ENCODE measurements at places on chromosomes 4 and X. TPM values are rescaled to one million over a fixed set of nuclear protein-coding genes. Genes with fewer than 3 reads are reported as not detected.

DNA sequence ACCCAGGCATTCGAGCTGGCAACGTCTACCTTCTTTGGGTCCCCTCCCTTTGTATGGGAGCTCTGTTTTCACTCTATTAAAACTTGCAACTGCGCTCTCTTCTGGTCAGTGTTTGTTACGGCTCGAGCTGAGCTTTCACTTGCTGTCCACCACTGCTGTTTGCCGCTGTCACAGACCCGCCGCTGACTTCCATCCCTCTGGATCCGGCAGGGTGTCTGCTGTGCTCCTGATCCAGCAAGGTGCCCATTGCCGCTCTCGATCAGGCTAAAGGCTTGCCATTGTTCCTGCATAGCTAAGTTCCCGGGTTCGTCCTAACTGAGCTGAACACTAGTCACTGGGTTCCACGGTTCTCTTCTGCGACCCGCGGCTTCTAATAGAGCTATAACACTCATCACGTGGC lies 183.5 kb upstream of the GALNTL6 start:
- no peak for DNase-seq

- DNase-seq = peak; percentile 77
Measured at GRCh38 chrX:47540754-47541538, 20.1 kb upstream of the ARAF start.

DNA sequence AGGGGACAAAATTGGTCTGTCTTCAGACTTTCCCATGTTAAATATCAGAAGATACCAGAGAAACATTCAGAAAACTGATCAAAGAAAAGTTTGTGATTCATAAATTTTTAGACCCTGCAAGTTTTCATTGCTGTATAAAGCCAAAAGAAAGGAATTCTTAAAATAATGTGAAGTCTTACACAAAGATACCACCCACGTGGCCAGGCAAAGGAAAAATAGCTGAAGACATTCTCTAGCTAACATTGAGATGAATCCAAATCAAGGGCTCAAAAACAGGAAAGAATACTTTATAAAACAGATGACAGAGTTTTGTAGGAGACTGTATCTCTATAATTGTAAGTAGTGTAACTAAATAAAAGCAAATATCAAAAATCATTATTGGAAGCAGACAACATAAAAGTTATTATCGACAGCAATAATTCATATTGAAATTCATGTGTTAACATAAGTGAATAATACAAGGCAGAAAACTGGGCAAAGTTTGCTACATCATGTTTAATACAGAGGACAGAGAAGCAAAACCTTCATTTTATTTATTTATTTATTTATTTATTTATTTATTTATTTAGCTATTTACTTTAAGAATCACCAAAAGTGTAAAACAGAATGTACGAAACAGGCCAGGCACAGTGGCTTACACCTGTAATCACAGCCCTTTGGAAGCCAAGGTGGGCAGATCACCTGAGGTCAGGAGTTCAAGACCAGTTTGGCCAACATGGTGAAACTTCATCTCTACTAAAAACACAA lies 204.6 kb upstream of the SLIT2 start:
- no peak for DNase-seq

- DNase-seq = peak; percentile 50
Measured at GRCh38 chr4:140755774-140756318, 339 bp downstream of the TBC1D9 start.

DNA sequence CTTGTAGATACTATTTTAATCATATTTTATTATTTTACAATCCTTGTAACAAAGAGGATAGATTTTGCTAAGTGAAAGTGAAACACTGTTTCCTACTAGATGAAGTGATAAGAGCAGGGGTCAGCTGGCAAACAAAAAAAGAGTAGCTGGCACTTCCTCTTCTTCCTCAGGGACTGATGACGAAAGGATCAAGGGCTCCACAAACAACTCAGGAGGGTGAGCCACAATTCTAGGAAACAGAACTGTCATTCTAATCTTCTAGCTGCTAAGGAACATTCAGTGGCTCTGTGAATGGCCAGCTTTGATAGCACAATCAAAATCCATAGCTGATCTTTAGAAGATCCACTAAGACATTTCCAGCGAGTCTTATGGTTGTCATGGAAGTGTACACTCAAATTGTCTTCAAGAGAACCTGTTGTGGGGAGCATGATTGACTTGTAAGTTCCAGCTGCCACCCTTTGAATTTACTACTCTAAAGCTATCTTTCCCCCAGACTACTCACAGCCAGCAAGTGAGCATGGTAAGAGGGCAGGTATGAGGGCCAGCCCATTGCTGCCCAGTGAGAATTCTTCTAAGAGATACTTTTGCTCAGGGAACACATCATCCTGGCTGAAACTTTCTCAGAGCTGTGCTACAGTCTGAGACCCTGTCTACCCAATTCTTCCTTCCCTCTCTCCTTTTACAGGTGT lies 275.7 kb upstream of the RASGEF1B start:
- DNase-seq = no peak

- DNase-seq = no peak
Measured at GRCh38 chr4:8147231-8147970, 11.2 kb downstream of the ABLIM2 start.

DNA sequence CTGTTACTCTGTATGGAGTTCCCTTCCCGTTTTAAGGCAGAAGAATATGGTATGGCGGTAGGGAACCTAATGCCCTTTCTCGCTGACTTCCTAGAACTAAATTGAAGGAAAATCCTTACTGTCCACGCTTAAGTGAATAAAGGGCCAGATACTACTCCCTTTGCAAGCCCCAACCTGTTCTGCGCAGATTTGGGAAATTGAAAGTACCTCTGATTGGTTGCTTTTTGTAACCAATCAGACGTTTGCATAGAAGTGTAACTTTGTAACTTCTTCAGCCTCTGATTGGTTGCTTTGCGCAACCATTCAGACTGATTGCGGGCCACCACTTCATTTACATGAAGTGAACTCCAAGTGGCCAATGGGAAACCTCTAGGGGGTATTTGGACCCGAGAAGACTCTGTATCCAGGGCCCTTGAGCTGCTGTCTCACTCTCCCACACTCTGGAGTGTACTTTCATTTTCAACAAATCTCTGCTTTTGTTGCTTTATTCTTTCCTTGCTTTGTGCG lies 1.2 kb upstream of the TMEM33 start:
- no peak for DNase-seq

DNA sequence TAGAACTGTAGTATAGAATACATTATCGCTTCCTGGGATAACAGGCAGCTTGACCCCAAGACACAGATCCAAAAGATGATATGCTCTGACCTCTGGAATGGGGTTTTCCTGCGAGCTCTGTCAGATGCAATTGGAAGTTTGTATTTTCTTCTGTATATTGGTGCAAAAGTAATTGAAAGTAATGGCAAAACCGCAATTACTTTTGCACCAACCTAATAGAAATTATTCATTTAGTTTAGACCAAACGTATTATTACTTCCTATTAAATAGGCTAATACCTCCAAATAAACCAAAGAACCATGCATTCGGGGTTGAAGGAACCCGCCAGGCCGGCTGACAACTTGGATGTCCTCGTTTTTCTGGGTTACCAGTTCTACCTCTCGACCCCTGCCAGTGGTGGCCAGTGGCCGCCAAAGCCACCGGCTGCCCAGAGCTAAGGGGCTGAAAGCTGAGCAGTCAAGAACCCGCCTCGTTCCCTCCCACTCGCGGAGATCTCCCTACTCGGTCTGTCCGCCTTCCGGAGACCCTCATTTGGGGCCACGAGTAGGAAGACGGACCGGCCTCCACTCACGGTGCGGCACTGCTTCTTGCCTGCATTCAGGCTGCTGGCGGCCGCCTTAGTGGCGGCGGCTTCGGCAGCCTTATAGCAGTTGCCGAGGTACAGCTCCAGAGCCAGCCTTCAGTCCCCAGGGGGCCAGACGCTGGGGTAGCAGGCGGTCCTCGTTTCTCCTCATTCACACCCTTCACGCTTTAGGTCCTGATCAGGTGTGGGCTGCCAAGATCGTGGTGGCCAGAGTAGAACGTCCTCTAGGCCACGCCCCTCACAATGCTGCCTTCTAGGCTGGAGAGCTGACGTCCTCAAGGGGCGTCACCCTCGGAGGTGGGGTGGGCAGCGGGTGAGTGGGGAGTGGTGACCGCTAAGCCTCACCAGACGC lies 121.9 kb downstream of the RBMX2 start:
- DNase-seq = peak; percentile 25

GRCh38 chrX:153642051-153642654 lies 4.8 kb upstream of the DUSP9 start:
- no peak for DNase-seq

DNA sequence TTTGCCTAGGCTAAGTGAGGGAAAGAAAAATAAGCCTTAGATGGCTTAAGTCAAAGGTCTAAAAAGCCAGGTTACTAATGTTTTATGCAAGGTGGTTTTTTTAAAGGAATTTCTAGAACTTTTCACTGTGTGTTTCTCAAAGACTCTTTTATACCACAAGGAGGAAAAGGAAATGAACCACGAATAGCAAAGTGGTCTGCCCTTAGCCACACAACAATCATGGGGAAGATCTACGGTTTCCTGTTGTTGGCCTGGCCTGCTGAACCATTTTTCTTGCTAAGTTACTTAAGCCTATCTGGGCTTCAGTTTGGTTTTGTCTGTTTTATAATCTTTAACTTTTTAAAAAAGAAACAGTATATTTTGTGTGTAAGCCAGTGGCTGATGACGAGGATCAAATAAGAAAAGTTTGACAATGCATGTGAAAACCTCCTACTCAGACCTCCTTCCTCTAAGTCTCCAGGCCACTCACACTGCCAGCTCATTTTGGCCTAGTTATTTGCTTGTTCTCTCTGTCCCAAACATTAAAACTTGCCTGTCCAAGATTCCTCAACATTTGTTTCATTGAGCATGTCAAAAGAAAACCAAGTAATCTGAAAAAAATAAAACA lies 56.7 kb upstream of the COL25A1 start:
- no peak for DNase-seq

DNA sequence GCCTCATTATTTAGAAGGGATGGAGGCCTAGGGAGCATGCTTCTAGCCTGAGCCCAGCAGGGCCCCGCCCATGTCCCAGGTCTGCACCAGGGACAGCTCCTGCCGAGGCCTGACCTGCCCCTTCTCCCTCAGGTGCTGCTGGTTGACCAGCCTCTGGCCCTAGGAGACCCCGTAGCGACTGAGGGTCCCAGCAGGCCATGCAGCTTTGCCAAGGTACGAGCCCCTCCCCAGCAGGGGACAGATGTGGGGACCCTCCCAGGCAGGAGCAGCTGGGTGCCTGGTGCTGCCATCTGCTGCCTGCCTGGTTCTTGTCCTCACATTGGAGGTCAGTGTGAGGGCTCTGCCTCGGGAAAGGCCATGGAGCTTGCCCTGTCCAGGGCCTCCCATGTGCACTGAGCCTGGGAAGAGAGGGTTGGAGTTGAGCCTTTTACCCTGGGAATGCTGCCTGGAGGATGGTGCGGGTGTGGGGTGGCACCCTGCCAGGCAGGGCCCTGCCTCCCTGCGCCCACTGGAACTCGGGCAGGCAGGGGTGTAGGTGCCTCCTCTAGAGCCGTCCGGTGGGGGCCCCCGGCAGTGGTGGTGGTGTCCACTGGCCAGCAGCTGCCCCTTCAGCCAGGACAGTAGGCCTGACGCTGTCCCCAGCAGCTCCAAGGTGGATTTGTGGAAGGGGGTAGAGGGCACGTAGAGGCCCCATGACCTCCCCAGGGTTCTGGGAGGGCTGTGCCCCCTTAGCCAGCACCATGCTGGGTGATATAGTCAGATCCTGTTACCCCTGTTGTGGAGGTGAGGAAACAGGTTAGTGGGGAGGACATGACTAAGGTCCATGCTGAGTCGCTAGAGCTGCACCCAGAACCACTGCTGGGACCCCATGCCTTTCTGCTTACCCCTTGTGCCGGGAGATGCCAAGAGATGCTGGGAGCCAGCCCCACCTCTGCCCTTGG lies 2.2 kb upstream of the MSANTD1 start:
- no peak for DNase-seq

DNA sequence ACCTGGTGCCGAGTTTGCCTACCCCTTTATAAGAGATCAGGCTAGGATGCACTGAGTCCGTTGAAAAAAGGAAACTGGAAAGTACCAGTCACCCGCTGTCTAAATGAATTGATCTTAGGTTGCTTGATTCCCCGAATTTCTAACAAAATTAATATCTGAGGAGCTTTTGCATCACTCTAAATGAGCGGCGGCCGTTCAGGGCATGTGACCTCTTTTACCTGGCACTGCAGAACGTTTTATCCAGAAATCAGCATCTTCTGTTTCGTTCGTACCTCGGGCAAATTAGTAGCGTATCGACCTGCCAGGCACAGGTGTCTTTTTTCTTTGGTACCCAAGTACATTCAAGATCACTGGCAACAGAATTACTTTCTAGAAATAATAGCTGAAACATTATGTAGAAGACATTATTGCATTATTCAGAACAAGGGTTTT lies 876 bp downstream of the KLHL2 start:
- no peak for DNase-seq

- no peak for DNase-seq
Measured at GRCh38 chr4:40000711-40001110, 23.0 kb upstream of the PDS5A start.

- no peak for DNase-seq
Measured at GRCh38 chrX:130669233-130669632, 233.8 kb downstream of the ENOX2 start.

DNA sequence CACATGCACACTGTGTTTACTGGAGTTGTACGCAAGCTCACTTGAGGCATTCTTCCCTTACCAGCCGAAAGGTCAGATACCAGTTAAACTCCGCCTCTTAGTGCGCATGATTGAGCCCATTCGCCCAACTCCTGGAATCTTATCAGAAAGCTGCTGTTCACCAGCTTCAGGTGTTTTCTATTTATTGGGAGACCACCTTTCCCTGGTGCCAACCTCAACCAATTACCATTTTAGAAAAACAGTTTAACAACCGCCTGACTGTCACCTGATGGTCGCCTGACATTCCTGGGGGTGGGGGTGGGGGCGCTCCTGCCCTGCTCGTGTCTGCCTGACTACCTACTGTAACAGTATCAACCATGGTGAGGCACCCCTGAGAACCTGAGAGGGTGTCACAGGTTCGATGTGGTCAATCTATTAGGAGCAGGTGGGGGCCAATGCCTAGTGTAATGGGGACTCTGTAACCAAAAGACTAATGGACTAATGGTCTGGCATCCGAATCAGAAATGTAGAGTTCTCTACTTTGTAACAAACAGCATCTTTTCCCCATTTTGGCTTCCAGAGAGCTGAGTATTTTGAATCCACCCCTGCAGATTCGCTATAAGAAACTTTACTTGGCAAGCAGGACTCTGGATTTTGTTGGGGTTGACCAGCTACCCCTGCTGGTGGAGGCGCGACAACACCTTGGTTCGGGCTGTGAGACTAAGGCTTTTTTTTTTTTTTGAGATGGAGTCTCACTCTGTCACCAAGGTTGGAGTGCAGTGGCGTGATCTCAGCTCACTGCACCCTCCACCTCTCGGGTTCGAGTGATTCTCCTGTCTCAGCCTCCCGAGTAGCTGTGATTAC lies 58.2 kb upstream of the ZNF157 start:
- peak; percentile 43 for DNase-seq

MND1 gene
- not detected for total RNA-seq

RHOH gene
- total RNA-seq = 4.1 TPM

NIPAL1 gene
- total RNA-seq = 37.5 TPM

SLIT2 gene
- total RNA-seq = 2.2 TPM

DMRTC1 gene
- total RNA-seq = not detected

WDR44 gene
- 12.8 TPM for total RNA-seq

TMEM154 gene
- total RNA-seq = 2.9 TPM

TMSB15C gene
- total RNA-seq = not detected

MYL5 gene
- 27.5 TPM for total RNA-seq

RASL11B gene
- not detected for total RNA-seq

RIPPLY1 gene
- total RNA-seq = not detected

Measured in transverse colon (tissue), 4 donors.